MCF 10A (cell line): ENCODE measurements at places on chromosomes 12 and 14. TPM values are rescaled to one million over a fixed set of nuclear protein-coding genes. Genes with fewer than 3 reads are reported as not detected.

The BCL11B gene
- total RNA-seq, result 0.84 and 1.4 TPM in 2 replicates

DNA sequence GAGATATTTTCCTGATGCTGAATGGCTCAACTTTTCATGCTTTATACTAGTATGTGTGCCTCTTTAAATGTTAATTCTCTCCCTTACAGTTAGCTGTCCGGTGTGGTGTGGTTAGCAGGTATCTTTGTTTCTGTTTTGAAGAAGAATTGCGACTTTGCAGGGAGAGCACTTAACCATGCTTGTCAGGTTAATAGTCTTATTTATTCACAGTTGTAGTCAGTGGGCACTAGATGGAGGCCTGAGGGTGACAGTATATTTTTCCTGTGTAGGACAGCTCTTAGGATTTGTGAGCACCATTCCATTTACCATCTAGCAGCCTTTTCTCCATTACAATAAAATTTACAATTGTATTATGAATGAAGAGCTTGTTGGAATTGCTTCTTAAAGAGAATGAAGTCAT is 34.9 kb downstream of the PDE3A start:
- no peak for DNase-seq

DNA sequence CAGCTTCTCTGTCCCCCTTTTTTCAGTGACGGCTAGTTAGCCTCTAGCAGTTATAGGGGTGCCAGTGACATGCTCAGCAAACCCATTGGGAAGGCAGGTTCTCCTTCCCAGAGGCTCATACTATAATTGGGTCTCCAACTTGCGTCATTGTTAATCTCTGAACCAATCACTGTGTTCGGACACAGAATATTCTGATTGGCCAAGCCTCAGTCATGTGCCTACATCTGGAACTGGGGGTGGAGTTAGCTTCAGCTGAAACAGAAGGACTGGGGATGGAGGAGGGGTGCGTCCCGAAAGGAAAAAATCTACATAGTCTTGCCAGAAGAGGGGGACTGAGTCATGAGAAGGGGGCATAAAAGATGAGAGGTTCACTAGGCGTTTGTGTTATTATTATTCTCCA is 165.6 kb downstream of the SUDS3 start:
- DNase-seq, result no peak

The OASL gene
- total RNA-seq, result 0.29 and 0.47 TPM in 2 replicates

The GPRC5A gene
- total RNA-seq, result 24.1 and 42.1 TPM in 2 replicates

- DNase-seq, result no peak
Measured at GRCh38 chr14:101253948-101254347, 307.3 kb upstream of the DIO3 start.
